ENCODE measurements at places on chromosomes 1 and 21.
A peak's percentile ranks its signal among the peaks of the same experiment; 100 is the strongest.

- no peak for DNase-seq
Observed at GRCh38 chr1:4676253-4676652, 21.8 kb downstream of the AJAP1 start.

GRCh38 chr1:212689196-212689725 is 10.4 kb downstream of the BATF3 start:
- DNase-seq, result no peak

DNA sequence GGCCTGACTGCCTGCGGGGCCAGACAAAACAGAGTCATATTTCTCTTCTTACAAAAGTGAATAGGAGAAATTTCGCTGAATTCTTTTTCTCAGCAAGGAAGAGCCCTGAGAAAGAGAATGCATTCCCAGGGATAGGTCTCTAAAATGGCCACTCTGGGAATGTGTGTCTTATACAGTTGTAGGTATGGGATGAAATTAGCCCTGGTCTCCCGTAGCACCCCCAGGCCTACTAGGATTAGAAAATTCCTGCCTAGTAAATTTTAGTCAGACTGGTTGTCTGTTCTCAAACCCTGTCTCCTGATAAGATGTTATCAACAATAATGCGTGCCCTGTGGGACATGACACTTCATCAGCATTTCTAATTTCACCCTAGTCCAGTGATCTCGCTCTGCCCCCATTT is 920.1 kb downstream of the LTN1 start:
- no peak for DNase-seq

DNA sequence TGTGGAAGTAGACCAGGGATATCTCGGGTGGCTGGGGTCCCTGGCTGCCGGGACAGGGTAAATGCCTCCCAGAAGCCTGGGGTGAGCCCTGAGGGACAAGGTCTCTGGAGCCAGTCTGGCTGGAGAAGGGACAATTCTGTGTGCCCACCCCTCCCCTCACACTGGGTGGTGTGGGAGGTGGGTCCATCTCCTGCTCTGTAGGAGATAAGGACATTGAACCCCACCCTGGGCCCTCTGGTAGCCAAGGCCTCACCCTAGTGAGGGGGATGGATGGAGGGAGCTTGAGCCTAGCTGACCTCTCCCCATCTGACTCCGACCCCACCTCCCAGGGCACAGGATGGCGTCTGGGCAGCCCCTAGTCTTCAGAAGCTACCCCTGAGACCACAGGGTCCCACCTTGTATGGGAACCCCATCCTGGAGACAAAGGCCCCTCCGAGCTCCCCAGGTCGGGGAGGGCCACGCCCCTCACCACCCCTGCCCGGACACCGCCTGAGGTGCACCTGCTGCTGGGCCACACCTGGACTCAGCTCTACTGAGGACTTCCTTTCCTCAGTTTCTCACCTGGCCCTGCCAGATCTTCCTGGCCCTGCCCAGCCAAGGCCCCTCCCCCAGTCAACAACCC is 4.3 kb downstream of the AGRN start:
- no peak for DNase-seq

- DNase-seq, result no peak
Observed at GRCh38 chr1:235019961-235020360, 108.7 kb downstream of the TOMM20 start.

DNA sequence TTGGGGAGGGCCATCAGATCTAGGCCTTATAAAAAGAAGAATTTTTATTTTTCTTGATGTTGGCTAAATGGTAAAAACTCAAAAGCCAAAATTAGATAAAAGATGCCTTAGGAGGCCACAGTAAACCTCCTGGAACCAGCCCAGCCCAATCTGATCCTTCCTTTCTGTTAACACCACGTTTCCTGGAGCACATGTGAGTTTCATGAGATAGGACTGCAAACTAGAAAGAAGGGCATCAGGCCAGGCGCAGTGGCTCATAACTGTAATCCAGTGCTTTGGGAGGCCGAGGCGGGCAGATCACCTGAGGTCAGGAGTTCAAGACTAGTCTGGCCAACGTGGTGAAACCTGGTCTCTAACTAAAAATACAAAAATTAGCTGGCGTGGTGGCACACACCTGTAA is 6.7 kb downstream of the HSF2BP start:
- DNase-seq, result no peak

DNA sequence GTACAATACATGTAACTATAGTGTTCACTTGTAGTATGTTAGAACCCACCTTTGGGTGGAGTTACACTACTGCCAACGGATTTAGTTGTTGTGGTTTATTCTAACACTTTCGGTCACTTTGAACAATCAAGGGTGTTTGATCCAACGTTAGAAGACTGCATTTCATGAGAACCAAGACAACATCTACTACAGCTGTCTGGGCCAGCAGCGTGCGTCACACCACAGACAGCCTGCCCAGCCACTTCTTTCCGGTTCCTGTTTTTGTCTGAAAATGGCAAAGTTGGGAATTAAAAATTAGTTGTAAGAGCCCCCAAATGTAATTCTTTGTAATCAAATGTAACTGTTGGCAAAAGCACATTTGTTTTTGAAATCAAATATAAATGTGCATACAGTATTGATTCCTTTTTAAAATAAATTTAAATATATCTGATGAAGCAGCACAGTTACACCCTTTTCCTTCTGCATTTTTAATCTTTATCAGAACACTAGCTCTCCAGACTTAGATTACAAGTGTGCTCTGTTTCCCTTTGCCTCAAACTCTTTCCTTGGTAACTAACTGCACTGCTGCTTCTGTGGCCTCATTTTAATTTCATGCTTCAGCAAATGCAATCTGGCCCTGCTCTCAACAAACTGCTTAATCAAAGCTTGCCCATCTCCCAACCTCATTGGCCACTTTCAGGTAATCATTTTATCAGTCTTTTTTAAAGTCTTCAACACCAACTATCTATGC is 86.6 kb upstream of the DPH5 start:
- DNase-seq, result peak; percentile 44

GRCh38 chr1:21659099-21659923 is 9.8 kb downstream of the RAP1GAP start:
- peak; percentile 57 for DNase-seq

DNA sequence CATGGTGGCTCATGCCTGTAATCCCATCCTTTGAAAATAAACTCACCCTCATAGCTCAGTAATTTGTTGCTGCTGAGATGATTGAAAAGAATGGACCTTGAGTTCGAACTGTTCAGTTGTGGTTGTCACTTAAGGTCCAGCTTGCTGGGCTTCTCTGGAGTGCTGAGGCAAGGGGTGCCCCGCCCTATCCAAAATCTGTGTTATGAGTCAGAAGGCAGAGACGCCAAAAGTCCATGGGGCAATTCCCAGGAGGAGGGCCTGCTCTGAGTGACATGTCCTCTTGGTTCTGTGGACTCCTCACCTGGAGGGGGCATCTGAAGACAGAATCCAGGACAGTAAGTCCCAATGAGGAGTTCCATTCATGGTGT is 64.8 kb downstream of the MYOM3 start:
- no peak for DNase-seq

DNA sequence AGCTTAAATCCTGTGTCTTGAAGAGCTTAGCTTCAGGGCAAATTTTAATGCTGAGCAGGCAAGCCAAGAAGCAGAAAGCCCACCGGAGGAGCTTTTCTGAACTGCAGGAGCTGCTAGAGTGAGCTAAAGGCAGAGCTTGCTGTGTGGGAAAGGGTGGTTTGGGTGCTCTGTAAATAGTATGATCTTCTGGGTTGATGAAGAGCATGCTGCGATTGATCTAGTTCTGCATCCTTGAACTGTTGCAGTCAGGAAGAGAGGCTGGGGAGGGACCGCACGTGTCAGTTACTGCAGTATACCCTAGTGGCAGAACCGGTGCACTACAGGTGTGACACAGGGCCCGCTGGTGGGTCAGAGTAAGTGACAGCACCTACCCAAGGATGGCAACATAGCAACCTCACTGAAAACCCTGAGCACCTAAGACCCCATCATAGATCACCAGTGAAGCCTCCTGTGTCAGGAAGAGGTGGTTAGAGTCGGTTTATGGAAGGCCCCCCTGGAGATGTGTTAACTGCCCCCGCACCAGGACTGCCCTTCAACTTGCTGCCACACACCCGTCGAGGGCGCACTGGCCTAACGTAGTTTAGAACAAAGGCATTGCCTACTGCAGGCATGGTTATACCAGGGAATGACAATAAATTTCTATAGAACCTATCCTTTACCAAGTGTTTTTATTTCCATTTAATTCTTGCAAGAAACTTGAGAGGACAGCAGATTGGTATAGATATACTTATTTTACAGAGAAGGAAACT is 146.0 kb upstream of the KIAA0040 start:
- peak; percentile 34 for DNase-seq

- no peak for DNase-seq
Observed at GRCh38 chr1:202207292-202207691, 13.7 kb downstream of the LGR6 start.

DNA sequence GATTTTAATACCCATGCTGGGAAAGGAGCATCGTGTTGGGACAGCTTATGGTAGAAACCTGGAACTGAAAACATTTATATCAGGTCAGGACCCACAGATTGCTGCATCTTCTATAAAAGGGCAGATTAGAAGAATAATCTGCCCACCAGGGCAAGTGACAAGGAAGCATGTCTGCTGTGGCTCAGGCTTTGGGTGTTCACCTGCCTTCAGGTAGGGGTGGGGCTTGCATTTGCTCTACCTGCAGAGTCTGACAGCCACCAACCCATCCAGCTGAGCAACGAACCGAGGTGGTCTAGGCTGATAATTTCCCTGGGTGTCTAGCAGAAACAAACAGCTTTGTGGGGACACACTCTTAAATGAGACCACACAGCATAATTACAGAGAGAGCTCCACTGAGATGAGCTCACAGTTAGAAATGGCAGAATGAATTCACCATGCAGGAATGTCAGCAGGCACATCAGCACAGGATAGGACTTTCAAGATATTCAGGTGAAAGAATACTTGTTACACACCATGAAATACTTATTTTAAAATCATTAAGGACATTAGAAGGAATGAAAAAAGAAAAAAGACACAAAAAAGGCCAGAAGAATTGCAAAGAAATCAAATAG is 36.1 kb upstream of the B3GALT5 start:
- DNase-seq, result no peak

- DNase-seq, result no peak
Observed at GRCh38 chr1:75234562-75234961, 100.4 kb downstream of the LHX8 start.

GRCh38 chr1:24161270-24161669 is 18.3 kb upstream of the IL22RA1 start:
- no peak for DNase-seq

GRCh38 chr21:31364253-31364945 is 20.3 kb upstream of the TIAM1 start:
- DNase-seq, result no peak

GRCh38 chr1:229058111-229058561 is 212.8 kb upstream of the RAB4A start:
- peak; percentile 7 for DNase-seq

- DNase-seq, result peak; percentile 78
Observed at GRCh38 chr1:7940745-7941436, at the start of gene TNFRSF9. TSS of gene TNFRSF9 (minus strand) at chr1:7940839. CDS start at chr1:7939994, 845 bp downstream.

GRCh38 chr1:19949016-19949415 is 25.6 kb upstream of the PLA2G2E start:
- DNase-seq, result no peak

- no peak for DNase-seq
Observed at GRCh38 chr1:30684259-30684658, 39.1 kb downstream of the MATN1 start.

DNA sequence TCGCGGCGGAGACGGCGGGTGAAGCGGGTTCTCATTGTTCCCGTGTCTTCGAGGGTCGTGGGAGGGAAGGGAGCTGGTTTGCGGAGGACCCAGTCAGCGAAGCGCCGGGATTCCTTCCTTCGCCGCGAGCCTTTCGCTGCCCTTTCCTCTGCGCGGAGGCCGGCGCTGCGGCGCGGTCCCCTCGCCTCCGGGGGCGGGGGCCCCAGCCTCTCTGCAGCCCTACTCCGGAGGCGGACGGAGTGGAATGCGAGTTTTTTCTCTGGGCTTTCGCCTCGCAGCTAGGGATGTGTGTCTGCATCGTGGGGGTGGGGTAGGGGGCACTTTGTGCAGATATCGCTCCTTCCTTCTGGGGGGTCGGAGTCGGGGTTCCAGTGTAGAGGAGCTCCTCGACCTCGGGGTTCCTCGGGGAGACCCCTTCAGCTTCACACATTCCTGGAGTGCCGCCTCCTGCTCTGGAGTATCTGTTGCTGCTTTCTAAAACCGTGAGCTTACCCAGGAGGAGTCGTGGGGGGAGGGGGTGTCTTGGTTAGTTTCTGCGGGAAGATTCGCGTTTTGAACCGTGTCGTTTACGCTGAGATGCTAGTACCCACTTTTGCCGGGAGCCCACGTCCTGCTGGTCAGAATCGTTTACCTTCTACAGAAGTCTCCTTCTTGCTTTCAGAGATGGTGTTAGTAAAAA is 595 bp downstream of the RNF2 start:
- peak; percentile 29 for DNase-seq

DNA sequence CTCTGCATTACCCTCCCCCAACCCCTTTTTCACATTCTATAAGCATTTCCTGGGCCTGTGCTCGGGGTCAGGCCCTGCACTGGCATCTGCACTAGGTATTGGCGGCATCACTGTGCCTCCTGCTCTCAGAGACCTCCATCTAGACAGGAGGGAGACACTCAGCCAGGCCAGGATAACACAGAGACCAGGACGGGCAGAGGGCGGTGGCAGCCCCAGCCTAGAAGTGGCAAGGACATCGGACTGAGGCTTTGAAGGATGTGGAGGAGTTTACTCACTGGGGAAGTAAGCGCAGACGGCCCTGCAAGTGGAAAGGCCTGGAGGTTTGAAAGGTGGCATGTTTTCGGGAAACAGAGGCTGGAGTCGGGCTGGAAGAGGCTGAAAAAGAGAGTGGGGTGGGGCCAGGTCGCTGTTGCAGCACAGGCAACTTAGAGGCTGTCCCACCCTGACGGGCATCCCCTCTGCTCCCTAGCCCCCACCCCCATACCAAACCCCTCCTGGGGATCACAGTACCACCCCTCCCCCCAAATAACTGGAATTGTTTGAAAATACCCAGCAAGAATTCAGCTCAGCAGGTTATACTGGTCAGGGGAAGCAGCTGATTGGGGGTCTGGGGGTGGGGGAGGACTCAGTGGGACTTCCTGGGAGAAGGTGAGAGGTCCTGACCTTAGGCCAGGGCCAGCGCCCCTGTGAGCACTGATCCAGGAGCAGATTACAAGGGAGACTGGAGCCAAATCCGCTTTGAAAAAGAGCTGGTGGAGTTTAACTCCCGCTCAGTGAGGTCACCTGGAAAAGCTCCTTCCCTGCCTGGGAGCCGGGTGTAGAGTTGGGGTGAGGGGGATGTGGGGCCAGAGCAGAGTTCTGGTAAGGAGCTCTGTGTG is 121.8 kb upstream of the WNT4 start:
- no peak for DNase-seq

- no peak for DNase-seq
Observed at GRCh38 chr1:117857418-117857817, 72.0 kb downstream of the GDAP2 start.

DNA sequence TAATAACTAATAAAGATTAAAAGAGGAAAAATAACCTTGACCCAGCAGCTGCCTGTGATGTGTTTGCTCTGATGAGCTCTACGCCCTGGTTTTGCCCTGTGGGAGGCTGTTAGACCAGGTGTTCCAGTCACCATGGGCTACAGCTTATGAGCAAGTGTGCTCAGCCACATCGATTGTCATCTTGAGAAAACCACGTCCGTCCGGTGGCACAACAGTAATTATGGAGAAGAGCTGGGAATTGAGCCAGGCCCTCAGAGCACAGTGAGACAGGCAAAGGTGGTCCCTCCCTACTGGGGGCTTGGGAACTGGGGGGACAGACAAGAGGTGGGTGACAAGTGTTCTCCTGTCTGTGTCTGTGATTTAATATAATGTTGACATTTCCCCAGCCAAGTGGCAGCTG is 420.5 kb downstream of the MATN1 start:
- no peak for DNase-seq

- DNase-seq, result no peak
Observed at GRCh38 chr1:160662910-160663309, 16.1 kb upstream of the SLAMF1 start.

- no peak for DNase-seq
Observed at GRCh38 chr1:14774225-14774624, 175.7 kb downstream of the KAZN start.

Data from stimulated activated CD4-positive, alpha-beta T cell treated with anti-CD3 and anti-CD28 coated beads, Interleukin-12 subunit alpha, Interleukin-12 subunit beta, amount 100 ng/mL, for 48 hours (primary cell).